Activated T-helper 1 cell treated with anti-CD3 and anti-CD28 coated beads, Interleukin-2, amount 50 U/mL, for 16 hours (primary cell): ENCODE measurements at places on chromosomes 3 and 15.
A peak's percentile ranks its signal among the peaks of the same experiment; 100 is the strongest.

DNA sequence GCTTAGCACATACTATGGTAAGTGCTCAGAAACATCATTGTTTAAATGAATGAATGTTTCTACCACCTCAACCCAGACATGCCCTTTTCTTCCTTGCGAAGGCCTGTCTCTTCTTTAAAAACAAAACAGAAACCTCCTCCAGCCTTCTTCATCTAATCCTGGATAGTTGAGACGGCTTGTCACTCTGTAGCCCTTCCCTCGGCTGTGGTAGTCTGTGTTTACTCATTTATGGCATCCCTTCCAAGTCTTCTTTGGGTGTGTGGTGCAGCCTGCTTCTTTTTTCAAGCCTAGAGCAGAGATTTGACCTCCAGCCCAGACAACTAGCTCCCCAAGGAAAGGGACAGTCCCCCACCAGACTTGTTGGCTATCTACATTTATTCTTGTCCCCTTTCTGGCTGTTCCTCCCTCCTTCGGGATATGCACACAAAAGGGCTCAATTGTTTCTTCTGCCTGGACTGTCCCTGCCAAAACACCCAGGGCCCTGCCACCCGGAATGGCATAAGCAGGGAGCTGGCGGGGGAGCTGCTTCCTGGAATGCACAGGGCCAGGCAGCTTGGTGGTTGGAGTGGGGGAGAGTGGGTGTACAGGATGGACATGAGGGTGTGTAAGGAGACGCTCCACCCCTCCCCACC is 67.8 kb downstream of the ITGA11 start:
- no peak for DNase-seq

- peak; percentile 38 for DNase-seq
Measured at GRCh38 chr3:33074217-33075067, 22.5 kb downstream of the GLB1 start.

DNA sequence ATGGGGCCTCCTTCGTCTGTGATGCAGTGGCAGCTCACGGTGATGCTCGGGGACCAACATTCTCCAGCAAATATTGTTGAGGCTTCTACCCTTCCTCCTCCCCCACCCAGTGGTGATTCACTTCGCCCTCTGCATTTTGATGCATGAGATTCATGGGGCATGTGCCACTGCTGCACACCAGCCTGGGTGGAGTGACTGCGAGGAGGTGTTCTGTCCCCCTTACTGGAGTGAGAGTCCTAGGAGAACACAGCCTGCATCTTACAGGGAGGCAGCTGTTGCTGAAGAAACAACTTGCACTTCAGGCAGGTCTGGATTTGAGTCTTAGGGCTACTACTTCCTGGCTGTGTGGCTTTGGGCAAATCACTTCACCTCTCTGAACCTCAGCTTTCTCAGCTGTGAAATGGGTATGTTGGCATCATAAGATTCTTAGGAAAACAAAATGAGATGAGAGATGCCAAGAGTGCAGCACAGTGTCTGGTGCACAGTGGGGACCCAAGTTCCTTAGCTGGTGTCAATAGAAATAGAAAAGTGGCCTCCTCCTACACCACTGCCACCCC is 10.2 kb upstream of the SKOR1 start:
- no peak for DNase-seq

GRCh38 chr3:5021116-5022092 is 42.2 kb downstream of the BHLHE40 start:
- DNase-seq, result no peak
